ENCODE measurements at places on chromosomes 13 and 19.

GRCh38 chr19:6754653-6755463 is 12.4 kb downstream of the SH2D3A start:
- no peak for DNase-seq

DNA sequence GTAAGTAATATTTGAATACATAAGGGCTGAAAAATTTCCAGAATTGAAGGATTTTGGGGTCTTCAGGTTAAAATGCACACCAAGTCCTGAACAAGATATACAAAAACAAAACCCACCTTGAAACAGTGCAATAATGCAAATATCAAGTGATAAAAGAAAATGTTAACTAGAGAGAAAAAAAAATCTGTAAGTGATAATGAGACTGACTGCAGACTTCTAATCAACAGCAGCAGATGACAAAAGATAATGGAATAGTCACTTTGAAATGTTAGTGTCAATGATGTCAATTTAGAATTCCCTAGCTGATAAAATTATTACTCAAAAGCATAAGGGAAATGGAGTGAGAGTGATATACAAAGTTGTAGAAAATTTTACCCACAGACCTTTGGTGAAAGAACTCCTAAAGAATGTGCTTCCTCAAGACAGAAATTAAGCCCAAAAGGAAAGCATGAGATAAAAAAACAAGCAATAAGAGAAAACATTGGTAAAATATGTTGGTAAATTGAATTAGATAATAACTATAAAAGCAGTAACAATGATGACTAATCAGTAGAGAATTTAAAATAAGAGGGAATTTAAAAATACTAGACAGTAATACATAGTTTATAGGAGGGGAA is 12.4 kb upstream of the DGKH start:
- DNase-seq = no peak

- no peak for DNase-seq
These were observed 73.4 kb downstream of the AKAP11 start for GRCh38 chr13:42345367-42345766.

DNA sequence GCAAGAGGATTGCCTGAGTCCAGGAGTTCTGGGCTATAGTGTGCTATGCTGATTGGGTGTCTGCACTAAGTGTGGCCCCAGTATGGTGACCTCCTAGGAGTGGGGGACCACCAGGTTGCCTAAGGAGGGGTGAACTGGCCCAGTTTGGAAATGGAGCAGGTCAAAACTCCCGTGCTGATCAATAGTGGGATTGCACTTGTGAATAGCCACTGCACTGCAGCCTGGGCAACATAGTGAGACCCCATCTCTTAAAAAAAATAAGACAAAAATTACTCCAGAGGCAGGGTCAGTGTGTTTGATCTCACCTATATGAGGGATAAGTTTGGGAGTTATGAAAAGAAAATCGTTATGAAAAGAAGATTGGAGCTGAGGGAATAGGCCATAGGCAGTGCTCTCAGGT is 21.7 kb downstream of the PAF1 start:
- no peak for DNase-seq

- peak; percentile 87 for DNase-seq
These were observed 68.1 kb upstream of the HTR2A start for GRCh38 chr13:46964789-46965527.

- no peak for DNase-seq
These were observed 587.4 kb downstream of the LMO7 start for GRCh38 chr13:76223565-76223964.

GRCh38 chr13:42649831-42650230 is 75.9 kb downstream of the TNFSF11 start:
- DNase-seq = no peak

DNA sequence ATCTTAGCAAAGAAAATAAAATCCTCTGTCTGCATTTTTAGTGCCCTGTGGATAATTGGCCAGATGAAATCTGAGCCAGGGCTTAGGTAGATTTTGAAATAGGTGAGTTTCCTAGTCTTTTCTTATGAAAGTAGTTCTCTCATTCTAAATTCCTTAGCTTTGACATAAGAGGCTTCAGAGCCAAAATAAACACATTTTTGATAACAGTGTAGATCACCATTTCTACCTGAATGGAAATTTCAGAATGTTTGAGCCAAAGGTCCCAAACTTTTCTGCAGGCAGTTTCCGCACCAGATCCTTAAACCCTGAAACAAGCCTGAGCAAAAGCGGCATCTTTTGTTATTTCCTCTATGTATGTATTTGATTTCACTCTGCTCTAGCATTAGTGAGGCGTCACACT is 551.2 kb downstream of the EFNB2 start:
- no peak for DNase-seq

GRCh38 chr19:3049089-3049488 is 13.2 kb downstream of the TLE5 start:
- DNase-seq = no peak

- no peak for DNase-seq
These were observed 265.7 kb upstream of the SLC10A2 start for GRCh38 chr13:103331924-103332323.

DNA sequence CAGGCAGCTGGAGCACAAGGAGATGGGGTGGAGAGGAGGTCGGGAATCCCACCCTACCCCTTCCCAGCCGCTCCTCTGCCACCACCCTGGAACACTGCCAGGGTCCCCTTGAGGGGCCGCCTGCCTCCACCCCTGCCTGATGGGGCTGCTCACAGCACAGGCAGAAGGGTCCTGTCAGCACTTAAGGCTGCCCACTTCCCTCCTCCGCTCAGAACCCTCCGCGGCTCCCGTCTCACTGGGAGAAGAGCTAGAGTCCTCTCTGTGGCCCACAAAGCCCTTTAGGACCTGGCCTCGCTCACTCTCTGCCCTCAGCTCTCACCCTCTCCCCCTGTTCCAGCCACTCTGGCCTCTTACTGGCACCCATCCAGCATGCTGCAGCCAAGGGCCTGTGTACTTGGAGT is 3.4 kb upstream of the POLD1 start:
- no peak for DNase-seq

GRCh38 chr13:97307118-97307881 is 85.2 kb downstream of the MBNL2 start:
- no peak for DNase-seq

DNA sequence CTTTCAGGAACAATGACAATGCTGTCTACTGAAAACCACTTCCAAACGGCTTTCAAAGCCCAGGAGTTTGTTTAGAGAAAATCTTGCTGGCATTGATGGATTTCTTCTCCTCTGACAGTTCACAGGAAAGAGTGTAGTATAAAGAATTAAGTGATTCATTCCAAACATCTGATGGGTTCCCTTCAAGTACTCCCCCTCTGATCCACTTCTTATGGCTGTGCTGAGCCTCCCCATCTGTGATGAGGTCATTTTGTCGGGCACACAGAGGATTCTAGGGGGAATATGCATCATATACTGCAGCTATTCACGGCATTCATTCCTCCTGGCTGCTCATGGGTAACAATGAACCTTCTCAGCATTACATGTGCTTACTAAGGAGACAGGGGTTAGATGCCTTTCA is 107.9 kb downstream of the RGCC start:
- peak; percentile 80 for DNase-seq

GRCh38 chr13:51873837-51874236 is 12.1 kb downstream of the CCDC70 start:
- DNase-seq = peak; percentile 12

DNA sequence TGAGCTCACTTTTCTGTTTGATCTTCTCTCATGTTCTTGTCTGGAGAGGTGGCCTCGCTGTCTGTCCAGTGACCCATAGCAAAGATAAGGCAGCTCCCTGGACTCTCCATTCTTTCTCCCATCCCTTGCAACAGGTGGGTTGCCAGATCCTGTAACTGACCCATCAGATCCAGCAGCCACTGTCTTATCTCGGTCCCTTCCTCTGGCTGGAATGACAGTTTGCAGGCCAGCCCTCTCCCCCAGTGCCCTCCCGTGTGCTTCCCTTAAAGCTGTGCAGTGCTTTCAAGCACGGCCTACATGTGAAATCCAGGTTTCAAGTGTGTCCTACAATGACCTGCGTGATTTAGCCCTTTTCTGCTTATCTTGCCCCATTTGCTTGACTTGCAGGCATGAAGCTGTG is 3.7 kb downstream of the GTF3A start:
- DNase-seq = no peak

DNA sequence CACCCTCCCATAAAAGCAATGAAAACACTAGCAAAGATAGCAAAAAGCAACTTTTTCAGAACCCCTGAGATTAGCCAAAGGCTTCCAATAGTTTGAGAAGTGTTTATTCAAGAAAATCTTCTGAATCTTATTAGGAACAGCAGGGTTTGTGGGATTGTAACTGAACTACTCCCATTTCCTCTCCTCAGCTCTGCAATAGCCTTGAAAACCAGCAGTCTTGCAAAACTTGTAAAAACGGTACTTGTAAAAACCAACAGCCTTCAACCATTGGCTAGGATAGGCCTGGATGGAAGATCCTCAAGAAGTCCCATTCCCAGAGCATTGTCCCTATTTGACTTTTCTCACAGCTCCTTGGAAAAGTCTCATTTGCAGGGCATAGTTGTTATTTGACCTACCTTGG is 12.1 kb downstream of the RNASEH2B start:
- no peak for DNase-seq

- DNase-seq = no peak
These were observed 458 bp downstream of the ARHGEF1 start for GRCh38 chr19:41883463-41883820.

GRCh38 chr13:94192431-94192975 is 287.0 kb downstream of the DCT start:
- DNase-seq = no peak

- no peak for DNase-seq
These were observed 15.7 kb downstream of the ARID3A start for GRCh38 chr19:941292-942132.

GRCh38 chr19:49793561-49793840 is 19.6 kb downstream of the FUZ start:
- DNase-seq = peak; percentile 12

GRCh38 chr19:50460161-50460765 is 16.0 kb upstream of the EMC10 start:
- DNase-seq = peak; percentile 32

- no peak for DNase-seq
These were observed 286.3 kb downstream of the GPC5 start for GRCh38 chr13:91684746-91685145.

- no peak for DNase-seq
These were observed 22.7 kb downstream of the FAM187B start for GRCh38 chr19:35205733-35206323.

- no peak for DNase-seq
These were observed 10.3 kb downstream of the ZNF574 start for GRCh38 chr19:42086188-42086736.

DNA sequence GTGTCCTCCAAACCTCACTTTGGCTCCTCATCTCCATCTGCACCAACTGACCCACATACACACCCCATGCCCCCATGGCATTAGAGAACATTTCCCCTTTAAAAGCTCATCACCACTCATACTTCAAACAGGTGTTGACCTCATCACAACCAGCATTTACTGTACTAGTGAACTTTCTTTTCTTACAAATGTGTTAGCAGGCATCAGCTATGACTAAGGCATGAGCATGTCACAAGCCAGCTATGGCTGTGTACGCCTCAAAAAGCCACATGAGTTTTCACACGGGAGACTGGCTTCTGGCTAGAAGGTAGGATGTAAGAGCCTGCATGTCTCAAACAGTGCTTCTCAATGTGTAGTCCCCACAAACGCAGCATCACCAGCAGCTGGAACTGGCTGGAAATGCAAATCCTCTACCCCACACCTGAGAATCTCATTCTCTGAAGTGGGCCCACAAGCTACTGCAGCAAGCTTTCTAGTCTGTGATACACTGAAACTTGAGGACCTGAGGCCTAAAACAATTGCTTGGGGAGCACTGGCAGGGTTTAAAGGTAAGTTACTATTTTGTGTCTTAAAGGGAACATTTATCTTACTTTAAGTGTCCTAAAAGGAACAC is 66.8 kb downstream of the TUBGCP3 start:
- no peak for DNase-seq

GRCh38 chr13:101576455-101576854 is 124.0 kb downstream of the ITGBL1 start:
- DNase-seq = peak; percentile 6

DNA sequence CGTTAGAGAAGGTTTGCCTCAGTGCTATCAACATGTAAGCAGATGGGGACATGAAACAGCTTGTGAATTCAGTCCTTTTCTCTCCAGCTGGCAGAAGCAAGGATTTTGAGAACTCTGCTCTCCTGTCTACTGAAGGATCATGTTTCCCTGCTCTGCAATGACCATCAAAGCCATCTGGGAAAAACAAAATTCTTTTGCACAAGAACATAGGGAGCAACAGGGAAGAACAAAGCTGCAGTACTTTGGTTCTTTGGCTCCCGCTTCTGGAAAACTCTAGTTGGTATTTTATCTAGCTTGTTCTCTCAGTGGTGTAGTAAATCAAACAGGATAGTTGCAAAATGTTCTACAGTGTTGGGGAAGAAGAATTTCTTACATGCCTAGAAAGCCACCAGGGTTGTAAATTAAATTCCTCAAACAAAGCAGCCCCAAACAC is 270.4 kb downstream of the ENOX1 start:
- peak; percentile 98 for DNase-seq

GRCh38 chr13:61830475-61830874 is 414.8 kb upstream of the PCDH20 start:
- no peak for DNase-seq

- DNase-seq = no peak
These were observed 1.3 kb upstream of the ZNF653 start for GRCh38 chr19:11506967-11507366.

DNA sequence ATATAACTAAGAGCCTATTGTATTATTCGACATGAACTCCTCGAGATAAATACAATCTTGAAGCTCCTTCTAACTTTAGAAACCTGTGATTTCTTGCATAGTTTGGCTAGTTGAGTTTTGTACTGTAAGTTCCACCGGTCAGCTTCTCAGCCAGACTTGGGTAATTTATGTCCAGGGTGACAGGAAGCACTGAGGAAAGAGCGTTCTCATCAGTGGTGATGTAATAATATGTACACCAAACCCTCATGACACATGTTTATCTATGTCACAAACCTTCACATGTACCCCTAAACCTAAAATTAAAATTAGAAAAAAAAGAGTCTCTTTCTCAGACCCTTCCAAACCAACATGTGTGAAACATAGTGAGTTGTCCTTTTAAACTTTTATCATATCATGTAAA is 205.7 kb downstream of the KCNRG start:
- peak; percentile 20 for DNase-seq

- DNase-seq = peak; percentile 73
These were observed 41.8 kb downstream of the RNASEH2B start for GRCh38 chr13:50951366-50951765.

DNA sequence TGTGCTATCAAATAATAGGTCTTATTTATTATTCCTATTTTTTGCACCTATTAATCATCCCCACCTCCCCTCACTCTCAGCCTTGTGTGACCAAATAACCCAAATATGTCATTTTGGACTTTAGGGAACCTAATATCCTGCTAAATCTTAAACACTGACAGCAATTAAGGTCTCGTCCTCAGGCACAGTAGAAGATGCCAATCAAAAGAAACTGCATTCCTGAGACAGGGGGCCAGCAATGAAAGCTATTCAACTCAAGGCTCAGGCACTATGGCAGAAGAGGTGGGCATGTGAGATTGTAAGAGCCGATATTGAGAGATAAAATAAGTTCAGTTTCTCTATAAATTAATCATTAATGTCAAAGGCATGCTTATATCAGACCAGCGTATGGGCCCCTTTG is 1437.7 kb upstream of the PCDH9 start:
- no peak for DNase-seq
